ENCODE measurements at places on chromosomes 2 and 18.

GRCh38 chr2:186460465-186460864 is 25.6 kb upstream of the ZC3H15 start:
- no peak for DNase-seq

GRCh38 chr2:160247296-160248035 is 47.4 kb upstream of the ITGB6 start:
- DNase-seq = no peak

GRCh38 chr2:46366668-46367052 is 69.5 kb downstream of the EPAS1 start:
- DNase-seq = no peak

DNA sequence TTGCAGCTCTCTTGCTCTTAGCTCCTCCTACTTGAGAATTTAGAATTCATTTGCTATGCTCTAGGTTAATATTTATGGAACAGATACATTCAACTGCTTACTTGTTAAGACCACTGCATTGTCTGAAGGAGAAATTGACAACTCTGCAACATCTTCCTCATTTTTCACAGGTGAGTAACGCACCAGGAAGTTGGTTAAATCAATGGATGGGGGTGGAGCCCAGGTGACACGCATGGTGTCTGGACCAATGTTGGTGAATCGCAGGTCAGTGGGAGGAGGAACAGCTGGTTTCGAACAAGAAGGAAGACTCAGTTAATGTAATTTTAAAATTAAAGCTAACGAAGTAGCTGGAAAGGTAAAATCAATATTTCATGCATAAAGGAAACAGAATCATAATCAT is 44.3 kb downstream of the FN1 start:
- no peak for DNase-seq

DNA sequence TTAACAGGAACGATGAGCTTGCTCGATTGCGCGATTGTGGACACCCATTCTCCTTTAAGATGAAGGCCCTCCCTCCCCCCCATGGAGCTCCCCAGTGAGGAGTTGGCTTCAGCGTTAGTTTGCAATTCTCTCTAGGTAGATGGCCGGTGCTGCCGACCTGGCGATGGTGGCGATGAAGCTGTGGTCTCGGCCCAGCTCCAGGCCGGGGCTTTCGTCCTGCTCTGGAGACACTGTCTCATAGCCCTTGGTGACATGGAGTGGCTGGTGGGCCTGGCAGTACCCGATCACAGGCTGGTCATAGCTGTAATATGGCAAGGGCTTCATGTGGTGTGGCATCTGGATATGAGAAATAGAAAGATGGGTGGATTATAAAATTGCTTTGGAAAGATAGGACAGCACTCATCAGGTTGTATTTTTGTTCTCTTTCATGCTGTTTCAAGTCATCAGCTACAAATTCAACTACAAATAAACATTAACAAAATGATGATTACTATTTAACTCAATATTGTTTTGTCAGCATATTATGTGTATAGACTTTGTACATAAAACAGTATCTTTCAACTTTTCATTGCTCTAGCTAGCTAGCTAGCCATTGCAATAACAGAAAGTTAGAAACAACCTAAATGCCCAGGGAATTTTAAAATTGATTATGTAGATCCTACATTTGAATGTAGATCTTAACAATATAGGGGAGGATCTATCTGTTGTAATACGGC is 773.4 kb downstream of the LRRTM4 start:
- DNase-seq = no peak

- no peak for DNase-seq
These were observed 138.1 kb upstream of the ALKAL2 start for GRCh38 chr2:425947-426346.

- no peak for DNase-seq
These were observed 78.0 kb downstream of the GALNT3 start for GRCh38 chr2:165716091-165716490.

DNA sequence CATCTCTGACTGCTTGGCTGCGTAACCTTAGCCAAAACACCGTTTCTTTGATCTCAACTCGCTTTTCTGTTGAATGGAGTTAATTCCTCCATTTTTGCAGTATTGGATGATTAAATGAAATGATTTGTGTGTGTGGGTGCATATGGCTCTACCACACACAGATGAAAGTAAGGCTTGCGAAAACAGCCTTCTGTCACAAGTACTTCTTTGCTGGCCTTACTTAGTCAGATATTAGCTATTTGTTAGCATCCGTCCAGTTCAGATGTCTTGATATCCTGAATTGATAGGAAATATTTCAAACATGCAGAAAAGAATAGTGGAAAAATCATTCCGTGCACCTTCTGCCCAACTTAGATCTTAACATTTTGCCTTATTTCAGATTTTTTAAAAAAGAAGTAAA is 21.8 kb downstream of the NCOA1 start:
- DNase-seq = no peak

DNA sequence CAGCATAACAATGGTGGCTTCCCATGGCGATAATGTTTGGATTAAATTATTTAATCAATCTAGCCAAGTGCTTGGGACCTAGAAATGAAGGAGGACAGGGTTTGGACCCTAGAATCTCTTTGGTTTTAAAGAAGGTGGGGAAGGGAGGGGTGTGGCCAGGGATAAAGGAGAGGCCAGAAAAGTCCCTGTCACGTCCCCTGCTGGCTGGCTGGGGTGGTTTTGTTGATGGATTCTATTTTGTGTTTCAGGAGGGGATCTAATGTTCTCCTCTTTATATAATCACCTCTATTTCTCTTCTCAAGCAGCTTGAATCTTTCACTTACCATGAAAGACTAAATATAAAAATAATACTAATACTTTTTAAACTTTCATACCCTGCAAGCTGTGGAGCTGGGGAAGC is 52.6 kb upstream of the GALR1 start:
- DNase-seq = no peak

DNA sequence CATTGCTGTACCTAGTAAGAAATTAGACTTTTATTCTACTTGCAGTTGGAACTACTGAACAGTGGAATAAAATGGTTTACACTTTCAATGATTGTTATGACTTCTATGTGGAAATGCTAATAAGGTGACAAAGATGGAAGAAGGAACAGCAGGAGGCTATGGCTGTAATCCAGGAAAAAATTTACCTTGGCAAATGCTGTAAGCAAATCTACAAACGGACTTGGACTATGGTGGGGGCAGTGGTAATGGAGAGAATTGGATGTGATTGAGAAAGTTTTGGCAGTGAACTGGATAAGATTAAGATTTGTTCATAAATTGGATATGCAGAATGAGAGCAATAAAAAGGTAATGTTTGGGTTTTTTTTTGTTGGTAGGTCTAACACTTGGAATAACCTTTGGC is 111.0 kb upstream of the ERBB4 start:
- DNase-seq = no peak

DNA sequence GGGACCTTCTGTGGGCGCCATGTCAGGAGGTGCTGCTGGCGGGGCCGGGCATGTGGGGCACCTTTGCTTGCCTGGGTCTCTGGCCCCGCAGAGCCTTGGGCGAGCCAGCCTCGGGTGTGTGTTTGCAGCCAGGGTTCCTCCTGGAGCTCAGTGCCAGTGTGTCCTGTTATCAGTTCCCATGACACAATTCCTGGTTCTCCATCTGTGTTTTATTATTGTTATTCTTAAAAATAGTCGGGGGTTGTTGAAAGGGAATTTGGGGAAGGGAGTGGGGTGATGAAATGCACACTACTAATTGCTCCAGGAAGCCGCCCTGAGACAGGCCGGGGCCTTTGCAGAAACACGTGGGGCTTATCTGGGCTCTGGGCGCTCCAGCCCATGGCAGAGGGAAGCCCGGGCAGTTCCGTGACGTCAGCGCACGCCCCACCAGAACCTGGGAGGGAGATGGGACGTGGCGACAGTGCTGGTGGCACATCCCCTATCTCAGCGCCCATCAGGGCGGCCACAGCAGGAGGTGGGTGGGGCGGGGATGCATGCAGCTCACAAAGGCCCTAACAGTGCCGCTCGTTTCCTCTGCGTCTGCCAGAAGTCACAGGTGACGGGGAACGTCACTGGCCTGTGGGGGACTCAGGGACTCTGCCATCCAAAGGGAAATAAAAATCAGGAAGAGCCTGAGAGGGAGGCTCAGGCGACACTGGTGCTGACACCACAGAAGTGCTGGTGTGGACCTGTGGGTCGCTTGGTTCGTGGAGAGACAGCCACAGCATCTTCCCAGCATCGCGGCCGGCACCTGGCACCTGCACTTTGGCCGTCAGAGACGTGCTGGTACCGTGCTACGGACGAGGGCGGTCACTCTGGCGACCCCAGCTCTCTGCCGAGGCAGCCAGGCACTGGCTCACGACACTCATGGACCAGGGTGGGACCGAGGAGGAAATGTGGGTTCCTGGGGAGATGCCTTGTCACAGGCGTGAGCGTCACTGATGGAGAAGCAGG is 131.0 kb downstream of the NFATC1 start:
- peak; percentile 34 for DNase-seq

GRCh38 chr2:20576598-20577115 is 74.2 kb downstream of the HS1BP3 start:
- DNase-seq = no peak

DNA sequence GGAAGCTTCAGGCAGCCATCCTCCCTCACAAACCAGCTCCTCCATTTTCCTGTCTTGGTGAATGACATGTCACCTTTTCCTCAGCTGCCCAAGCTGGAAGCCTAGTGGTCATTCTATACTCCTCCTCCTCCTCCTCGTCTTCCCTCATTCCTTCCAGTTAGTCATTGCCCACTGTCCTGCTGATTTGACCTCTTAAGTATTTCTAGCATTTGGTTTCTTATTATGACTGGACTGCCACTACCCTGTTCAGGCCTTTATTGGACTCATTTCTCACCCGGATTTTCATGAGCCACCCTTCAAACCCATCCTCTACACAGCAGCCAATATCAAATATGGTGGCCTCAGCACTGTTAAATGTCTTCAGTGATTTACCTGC is 21.9 kb upstream of the MGAT5 start:
- no peak for DNase-seq

DNA sequence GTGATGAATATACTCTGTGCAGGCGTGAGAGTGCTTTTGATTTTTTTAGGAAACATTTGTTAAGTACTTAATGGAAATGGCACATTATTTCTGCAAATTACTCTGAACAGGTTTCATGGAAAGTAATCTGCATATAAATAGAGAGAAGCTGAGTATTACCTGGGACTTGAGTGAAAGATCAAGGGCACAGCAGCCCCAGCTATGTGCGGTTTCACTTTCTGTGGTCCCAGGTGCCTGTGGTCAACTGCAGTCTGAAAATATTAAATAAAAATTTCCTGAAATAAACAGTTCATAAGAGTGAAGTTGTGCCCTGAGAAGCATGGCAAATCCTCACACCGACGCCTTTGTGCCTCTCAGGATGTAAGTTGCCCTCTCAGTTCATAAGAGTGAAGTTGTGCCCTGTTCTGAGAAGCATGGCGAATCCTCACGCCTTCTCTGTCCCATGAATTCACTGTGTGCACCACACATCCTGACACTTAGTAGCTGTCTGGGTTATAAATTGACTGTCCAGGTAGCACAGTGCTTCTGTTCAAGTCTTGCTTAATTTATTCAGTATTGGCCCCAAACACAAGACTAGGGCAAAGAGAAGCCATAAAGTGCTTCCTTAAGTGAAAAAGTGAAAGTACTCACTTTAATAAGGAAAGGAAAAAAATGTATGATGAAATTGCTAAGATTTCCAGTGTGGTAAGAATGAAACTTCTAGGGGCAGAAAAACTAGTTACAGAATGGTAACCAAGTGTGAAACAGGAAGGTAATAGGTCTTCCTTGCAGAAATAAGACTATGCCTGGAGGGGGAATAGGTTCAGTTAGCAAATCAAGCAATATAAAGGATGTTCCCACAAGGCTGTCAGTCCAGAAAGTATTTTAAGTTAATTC is 4.3 kb upstream of the SNTG2 start:
- no peak for DNase-seq

GRCh38 chr2:24948506-24948905 is 23.2 kb downstream of the DNAJC27 start:
- DNase-seq = no peak

DNA sequence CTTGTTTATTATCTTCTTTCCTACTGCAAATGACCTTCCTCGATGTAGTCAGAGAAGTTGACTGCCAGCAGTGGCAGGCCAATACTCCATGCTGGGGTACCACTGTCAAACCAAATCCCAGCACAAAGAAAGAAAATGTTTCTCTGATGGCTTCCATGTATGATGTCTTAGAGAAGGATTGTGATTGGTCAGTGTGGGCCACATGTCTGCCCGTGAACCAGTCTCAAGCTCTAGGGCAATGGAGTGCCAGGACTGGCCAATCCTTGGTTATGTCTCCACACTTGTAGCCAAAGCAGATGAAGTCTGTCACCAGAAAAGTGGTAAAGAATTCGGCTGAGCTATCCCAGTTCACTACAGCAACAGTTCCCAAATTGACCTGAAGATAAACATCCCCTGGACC is 17.6 kb upstream of the SMAD4 start:
- DNase-seq = no peak

DNA sequence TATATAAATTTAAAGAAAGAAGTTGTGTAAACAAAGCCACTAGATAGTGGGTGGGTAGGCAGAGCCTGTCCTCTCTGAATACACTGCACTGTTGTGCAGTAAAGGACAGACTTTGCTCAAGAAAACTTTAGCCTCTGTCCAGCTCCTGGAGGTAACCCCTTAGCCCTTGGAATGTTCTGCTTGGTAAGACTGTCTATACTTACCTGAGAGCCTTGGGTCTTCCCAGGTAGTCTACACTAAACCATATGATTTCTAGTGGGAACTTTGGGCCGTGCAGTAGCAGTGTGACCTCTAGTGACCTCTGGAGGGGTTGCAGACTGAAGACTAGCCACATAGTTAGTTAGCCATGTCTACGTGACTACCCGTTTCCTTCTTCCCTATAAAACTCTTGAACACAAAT is 678.3 kb upstream of the NRXN1 start:
- no peak for DNase-seq
